SK-N-MC (cell line): ENCODE measurements at places on chromosomes 2 and 18.

- DNase-seq = no peak
These were observed 37.0 kb upstream of the LYPD6B start for GRCh38 chr2:149001496-149001895.

DNA sequence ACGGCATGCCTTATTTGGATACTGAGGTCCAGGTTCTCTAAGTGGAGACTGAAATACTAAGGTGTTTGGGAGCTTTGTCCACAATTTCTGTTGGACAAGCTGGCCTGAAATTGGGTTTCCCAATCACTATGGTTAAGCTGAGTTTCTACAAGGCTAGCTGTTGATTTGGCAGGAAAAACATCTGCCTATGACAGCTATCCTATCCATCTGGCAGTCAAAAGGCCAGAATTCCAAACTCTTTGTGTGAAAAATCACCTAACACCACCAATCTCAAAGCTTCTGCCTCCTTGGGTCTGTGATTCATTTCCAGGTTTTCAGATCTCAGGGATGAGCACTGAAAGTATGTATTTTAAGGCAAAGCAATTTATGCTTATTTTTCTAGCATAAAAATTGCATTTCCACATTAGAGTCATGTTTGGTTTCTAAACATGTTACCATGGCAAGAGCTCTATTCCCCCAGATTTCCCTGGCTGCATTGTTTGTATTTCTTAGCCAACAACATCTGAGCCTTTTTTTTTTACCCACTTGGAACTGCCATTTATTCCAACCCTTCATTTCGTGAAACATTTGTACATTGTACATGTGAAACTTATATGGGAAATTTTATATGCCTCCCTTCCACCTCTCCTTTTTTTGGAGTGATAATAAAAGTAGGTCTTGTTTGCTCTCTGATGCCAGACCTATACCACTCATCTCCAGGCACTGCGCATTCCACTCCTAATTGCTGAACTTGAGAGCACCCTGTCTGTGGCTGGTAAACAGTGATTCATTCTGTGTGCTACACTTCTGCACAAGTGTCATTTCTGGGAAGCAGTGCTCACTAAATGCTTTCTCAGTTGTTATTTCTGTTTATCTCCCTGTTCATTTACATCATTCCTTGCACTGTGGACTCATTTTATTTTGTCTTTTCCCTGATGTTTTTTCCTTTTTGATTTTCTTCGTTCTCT, 15.9 kb upstream of the CCDC85A start:
- DNase-seq = no peak

GRCh38 chr2:117794668-117795067, 19.8 kb upstream of the DDX18 start:
- no peak for DNase-seq

GRCh38 chr2:96099861-96100798, 16.2 kb downstream of the ADRA2B start:
- no peak for DNase-seq

- DNase-seq = no peak
These were observed 16.6 kb downstream of the CCDC138 start for GRCh38 chr2:108803045-108803736.

DNA sequence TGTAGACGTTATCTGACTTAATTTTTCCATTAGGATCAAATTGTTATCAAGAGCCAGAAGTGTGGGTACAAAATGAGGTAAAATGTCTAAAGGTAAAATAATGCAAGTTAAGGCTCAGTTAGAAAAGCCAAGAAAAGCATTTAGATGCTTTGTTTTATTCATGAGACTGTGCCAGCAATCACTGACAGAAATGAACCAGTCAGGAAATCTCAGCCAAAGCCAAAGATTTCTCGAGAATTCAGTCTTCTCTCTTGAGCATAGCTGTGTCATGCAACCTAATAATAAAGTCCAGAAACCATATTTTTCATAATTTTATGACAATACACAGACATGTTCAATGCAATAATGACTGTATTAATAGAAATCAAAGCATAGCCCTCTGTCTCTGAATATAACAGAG, 43.5 kb upstream of the ZNF397 start:
- no peak for DNase-seq

GRCh38 chr2:201754717-201755415, 25.9 kb downstream of the ALS2 start:
- no peak for DNase-seq

DNA sequence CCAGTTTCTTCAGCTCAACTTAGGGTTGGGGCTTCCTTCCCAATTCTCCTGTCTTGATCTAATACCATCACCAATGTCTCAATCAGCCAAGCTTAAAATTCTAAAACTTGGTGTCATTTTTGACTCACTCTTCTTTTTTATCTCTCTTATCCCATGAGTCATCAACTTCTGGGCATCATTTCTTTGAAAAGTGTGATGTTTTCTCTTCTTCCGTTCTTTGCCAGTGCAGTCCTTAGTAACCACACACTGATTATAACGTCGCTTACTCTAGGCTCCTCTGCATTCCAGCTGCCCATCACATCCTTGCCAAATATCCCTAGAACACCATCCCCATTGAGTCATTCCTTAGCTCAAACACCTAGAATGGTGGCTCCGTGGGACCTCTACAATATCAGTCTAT, 27.4 kb upstream of the MRO start:
- no peak for DNase-seq

GRCh38 chr2:241061275-241061674, 40.8 kb downstream of the MTERF4 start:
- no peak for DNase-seq

- DNase-seq = no peak
These were observed 177.8 kb downstream of the ST6GAL2 start for GRCh38 chr2:106708209-106708608.

- no peak for DNase-seq
These were observed 1249.0 kb upstream of the FAM98A start for GRCh38 chr2:34848132-34848531.

- no peak for DNase-seq
These were observed 241.5 kb downstream of the RNF152 start for GRCh38 chr18:61651145-61651879.
